ENCODE measurements at places on chromosomes 7 and 10.

GRCh38 chr10:33052915-33053810 lies 95.1 kb upstream of the ITGB1 start:
- peak; percentile 11 for DNase-seq

DNA sequence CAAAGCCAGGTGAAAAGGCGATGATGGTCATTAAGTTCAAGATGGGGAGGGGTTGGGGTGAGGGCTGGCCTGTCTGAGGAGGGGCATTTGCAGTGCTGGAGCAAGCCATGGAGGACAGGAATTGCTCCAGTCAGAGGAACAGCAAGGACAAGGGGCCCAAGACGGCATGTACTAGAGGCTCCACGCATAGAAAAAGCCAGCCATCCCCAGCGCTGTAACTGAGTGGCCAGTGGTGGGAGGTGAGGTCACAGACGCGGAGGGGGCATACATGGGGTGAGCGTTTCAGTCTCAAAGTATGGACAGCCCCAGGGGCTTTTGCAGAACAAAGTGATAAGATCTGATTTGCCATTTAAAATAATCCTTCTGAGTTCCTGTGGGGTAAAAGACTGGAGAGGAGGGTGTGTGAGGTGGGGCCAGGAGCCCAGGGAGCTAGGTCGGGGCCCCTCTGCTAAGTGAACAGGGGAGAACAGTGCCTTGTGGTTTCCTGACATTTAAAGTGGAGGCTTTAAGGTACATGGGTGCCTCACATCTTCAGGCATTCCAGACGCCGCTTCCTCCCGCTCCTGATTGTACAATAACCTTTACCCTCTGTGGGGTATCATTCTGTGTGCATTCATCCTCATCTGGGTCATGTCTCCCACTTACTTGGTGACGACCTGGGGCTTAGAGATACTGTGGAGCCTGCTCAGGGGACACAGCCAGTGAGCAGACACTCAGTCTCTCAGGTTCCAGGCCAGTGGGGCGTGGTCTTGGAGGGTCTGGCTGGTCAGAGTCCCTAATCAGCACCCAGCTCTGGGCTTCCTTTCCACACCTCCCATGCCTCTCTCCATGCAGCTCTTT lies 105.6 kb upstream of the GPR26 start:
- no peak for DNase-seq

DNA sequence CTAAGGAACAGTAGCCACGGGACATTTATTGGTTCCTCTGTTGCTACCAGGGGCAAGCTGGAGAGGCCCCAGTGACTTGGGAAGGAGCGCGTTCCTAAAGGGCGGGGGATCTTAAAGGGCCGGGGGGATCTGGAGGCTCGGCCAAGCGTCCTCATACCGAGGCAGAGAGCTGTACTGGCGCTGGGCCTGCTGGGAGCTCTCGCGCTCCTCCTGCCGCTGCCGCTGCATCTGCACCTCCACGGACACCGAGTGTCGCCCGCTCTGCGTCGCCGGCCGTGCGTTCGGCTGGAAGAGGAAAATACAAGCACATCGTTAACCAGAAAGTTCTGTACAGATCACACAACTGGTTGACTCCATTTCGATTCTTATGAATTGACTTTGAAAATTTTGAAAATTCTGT lies 695.6 kb downstream of the PARD3 start:
- DNase-seq, result no peak

- DNase-seq, result no peak
These were observed 1080.6 kb upstream of the LRRN3 start for GRCh38 chr7:110010359-110010758.

GRCh38 chr10:13074563-13075451 lies 25.2 kb upstream of the OPTN start:
- peak; percentile 81 for DNase-seq

DNA sequence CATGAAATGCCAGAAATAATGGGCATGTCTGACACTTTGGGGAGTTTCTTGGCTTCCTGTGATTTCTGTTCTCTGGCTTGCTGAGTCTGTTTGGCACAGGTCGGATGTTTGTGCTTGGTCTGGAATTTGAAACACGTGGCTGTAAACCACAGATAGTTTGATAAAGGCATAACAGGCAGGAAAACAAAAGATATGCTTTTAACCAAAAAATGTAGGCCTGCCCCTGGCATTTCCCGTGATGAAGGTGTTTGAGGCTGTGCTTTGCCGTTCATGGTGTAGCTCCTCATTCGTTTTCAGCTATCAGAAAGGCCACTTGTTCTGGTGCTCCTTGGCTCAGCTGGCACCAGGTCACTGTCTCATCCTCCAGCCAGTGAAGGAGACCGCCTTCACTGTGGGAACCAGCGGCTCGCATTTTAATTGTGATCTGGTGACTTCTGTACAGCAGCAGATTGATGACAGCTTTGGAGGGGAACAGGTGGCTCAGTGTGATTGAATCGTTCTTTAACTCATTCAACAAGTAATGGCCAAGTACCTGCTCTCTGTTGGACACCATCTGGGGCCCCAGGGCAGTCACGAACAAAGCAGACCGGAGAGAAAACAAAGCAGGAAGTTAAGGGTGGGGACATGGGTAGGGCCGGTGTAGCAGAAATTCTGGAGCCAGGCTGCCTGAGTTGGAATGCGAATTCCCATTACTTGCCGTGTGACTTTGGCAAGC lies 111.5 kb downstream of the CCNY start:
- peak; percentile 82 for DNase-seq

GRCh38 chr10:86730227-86730626 lies 26.2 kb upstream of the BMPR1A start:
- DNase-seq, result peak; percentile 54

- peak; percentile 91 for DNase-seq
These were observed 118.6 kb upstream of the PARD3 start for GRCh38 chr10:34933676-34934075.

DNA sequence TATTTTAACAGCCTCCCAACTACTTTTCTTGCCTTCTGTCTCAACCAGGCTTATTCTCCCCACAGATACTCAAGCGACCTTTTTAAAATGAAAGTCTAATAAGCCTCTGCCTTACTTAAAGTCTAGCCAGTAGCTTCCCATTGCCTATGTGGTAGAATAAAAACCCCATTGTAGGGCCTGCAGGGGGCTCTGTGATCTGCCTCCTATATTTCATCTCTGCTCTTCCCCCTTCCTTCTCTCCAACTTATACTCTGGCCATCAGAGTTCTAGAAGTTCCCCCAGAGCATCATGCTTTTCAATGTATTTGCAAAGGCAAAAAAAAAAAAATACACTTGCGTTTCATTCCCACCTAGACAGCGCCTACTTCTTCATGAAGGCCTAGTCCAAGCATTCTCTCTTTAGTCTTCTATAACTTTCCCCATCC lies 167.7 kb upstream of the ADO start:
- peak; percentile 21 for DNase-seq

DNA sequence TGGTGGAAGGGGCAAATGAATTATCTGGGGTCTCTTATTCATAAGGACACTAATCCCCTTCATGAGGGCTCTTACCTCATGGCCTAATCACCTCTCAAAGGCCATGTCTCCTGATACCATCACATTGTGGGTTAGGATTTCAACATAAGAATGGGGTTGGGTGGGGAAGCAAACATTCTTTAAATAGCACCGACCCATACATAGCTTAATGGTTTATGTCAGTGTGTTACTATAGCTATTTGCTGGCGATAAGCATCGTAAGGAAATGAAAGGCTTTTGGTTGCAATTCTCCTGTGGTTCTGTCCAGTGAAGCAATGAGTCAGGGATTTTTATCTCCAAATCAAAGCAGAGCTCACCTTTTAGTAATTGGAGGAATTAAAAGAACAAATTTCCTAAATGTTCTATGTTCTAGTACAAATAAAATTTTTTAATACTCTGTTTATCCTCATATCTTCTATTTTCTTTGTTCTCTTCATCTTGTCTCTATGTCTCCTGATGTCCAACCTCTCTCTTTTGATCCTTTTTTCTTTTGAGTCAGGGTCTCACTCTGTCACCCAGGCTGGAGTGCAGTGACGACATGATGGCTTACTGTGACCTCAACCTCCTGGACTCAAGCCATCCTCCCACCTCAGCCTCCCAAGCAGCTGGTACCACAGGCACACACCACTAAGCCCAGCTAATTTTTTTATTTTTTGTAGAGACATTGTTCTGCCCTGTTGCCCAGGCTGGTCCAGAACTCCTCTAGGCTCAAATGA lies 57.0 kb upstream of the GLCCI1 start:
- peak; percentile 90 for DNase-seq

GRCh38 chr7:156379324-156380070 lies 261.1 kb upstream of the RNF32 start:
- DNase-seq, result no peak

DNA sequence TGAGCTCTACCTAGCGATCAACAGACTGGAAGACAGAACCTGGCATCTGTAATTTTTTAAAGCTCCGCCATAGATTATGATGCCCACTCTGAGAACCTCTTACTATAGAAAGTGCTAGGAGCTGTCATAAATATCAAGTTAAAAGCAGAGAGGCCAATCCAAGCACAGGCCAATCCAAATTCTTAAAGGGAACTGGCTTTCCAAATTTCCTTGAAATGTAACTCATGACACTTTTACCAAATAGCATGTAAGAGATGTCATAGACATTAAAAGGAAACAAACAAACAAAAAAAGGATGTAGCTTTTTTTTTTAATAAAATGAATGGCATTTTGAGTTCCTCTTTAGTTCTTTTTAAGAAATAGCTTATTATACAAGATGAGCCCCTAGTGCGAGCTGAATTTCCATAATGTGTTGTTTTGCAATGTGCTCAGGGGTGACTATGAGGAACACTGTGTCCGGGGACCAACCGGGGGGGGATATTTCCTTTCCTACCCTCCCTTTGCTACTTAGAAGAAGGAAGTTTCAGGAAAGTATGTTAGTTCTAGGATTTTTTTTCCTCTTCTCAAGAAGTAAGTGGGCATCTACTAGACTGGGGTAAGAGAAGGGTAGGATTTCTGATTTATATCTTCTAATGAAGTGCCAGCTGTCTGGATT lies 23.7 kb upstream of the MRC1 start:
- peak; percentile 16 for DNase-seq

DNA sequence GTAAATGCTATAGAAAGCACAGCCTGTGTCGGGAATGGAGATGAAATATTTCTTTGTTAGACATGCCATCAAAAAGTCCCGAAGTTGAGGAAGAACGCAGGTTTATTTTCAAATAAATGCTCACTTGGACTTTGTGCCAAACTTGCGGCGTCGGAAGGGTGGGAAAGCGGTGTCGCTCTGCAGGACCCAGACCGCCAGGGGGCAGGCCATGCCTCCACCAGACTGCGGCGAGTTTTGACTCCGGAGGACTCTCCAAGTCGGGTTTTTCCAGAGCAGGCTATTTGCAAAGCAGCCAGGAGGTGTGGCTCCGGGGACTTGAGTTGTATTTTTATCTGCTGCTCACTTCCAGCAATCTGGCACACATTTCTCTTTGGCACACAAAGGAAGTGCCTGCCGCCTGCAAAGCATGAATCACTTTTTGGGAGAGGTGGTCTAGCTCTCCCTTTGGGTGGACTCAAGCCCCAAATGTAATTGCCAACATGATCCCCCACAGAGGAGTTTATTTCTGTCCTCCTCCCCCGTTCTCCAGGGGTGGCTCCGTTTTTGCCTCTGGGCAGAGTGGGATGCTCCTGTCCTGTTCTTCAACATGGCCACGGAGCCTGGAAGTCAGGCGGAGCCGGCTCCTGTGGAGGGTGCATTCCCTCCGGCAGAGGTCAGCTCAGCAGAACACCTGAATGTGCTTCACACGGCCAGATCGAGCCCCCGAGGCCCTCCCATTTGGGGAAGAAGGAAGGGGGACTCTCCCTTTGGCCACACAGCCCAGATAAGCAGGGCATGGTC lies 82.3 kb upstream of the GPR26 start:
- peak; percentile 76 for DNase-seq

DNA sequence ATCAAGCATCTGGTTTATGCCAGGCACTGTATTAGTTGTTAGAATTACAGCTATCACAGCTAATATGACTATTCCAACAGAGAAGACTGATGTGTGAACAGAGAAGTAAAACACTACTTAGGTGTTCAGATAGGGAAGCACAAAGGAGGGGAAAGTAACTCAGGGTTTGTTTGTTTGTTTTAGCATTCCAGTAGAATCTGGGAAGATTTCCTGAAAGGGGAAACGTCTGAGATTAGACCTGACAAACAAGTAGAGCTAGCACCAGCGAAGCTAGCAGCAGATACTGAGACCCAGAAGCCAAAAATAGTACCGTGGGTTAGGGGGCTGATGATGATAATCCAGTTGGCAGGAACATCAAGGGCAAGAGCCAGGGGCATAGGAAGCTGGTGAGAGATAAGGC lies 28.8 kb upstream of the KLHL7 start:
- no peak for DNase-seq

DNA sequence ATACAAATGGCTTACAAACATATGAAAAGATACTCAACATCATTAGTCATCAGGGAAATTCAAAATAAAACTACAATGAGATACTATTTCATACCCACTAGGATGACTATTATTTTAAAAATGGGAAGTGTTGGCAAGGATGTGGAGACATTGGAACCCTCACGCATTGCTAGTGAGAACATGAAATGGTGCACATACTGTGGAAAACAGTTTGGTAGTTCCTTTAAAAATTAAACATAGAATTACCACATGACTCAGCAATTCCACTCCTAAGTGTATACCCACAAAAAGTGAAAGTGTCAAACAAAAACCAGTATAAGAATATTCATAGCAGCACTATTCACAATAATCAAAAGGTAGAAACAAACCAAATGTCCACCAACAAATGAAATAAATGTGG lies 48.5 kb upstream of the SHTN1 start:
- DNase-seq, result no peak

DNA sequence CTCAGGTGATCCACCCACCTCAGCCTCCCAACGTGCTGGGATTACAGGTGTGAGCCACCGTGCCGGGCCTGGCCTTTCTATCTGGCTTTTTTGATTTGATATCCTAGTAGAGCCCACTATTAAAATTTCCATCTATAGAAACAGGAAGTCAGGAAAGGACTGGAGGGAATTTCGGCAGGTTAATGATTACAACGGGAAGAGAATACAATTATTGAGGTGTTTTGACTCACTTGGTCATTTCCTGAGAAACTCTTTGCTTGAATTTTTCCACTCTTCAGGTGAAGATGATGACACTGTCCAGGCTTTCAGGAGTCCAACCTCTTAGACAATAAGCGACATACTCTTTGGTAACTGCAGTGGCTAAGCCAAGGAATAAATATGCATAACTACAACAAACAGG lies 1.1 kb upstream of the MKLN1 start:
- DNase-seq, result no peak
